ENCODE measurements at places on chromosomes 7 and 10. TPM values are rescaled to one million over a fixed set of nuclear protein-coding genes. Genes with fewer than 3 reads are reported as not detected.

The LRRC18 gene
- total RNA-seq: not detected

The LANCL2 gene
- 20.3 TPM for total RNA-seq

The GNAT3 gene
- not detected for total RNA-seq

The MPP7 gene
- total RNA-seq: not detected

The DGKI gene
- 1.1 TPM for total RNA-seq

DNA sequence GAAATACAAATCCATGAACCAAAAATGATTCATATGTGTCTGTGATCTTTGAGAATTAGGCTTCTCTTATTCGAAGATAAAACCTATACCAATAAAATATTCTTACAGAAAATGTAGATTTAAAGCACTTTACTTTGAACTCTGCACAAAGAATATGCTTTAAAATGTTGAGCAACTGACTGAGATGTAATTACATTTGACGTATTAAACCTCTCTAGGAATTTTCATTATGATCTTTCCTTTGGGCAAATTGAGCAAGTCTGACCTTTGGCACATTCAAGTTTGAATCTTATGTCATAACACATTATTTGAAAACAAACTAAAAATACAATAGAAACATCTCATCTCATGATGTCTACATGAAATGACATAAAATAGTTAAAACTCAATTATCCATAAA is 69.2 kb upstream of the AHR start:
- no peak for DNase-seq

DNA sequence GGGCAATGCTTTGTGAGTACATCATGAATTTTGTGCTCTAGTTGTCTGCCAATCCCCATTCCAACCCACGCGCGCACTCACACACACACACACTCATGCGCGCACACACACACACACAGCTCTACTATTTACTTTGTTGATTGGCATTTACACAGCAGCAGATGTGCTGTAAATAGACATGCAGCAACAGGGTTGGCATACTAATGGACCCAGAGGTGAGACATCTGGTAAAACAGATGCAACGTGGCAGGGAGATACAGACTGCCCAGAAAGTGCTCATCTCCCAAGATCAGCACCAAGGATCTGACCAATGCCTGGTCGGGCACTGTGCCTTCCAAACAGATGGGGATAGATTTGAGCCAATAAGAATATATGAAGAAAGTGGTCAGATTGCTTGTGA is 873.0 kb downstream of the SORCS3 start:
- DNase-seq: no peak

DNA sequence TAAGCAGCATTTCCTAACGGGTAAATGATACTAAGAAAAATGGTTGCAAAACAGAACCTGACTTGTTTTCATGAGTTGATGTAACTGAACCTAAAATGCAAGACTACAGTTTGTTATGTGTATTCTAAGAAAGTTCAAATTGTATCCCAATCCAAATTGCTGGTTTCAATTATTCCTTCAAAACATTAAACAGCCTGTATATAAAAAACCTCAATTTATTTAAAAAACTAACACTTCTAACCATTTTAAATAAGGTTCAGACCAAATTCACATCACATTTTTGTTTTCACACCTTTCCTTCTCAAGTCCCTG is 80.9 kb downstream of the LRRC17 start:
- no peak for DNase-seq

- no peak for DNase-seq
Observed at GRCh38 chr7:116242178-116242577, 31.8 kb downstream of the TES start.

GRCh38 chr10:95741807-95742467 is 14.0 kb upstream of the ENTPD1 start:
- no peak for DNase-seq

- DNase-seq: peak; percentile 60
Observed at GRCh38 chr10:97731346-97732051, 5.4 kb upstream of the ZFYVE27 start.

DNA sequence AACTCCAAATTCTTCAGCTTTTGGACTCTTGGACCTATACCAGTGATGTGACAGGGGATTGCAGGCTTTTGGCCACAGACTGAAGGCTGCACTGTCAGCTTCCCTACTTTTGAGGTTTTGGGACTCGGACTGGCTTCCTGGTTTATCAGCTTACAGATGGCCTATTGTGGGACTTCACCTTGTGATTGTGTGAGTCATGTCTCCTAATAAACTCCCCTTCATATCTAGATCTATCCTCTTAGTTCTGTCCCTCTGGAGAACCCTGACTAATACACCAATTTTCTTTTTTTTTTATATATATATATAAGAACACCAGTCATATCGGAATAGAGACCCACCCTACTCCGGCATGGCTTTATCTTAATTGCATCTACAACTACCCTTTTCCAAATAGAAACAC is 166.8 kb downstream of the ETV1 start:
- DNase-seq: no peak

- peak; percentile 97 for DNase-seq
Observed at GRCh38 chr7:101165075-101165957, at the start of gene VGF. Gene VGF, minus strand, starts transcription at chr7:101165569. Its CDS starts 726 bp downstream, at chr7:101164843.

DNA sequence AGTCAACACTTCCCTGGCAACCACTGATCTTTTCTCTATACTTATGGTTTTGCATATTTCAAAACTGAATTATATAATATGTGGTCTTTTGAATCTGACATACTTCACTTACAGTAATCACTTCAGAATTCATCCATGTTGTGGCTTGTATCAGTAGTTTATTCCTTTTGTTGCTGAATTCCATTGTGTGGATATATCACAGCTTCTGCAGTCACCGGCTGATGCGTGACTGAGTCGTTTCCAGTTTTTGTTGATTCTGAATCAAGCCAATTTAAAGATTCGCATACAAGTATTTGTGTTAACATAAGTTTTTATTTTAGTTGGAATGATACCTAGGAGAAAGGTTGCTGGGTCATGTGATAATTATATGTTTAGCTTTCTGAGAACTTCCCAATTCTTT is 672.5 kb upstream of the ANKRD30A start:
- no peak for DNase-seq

DNA sequence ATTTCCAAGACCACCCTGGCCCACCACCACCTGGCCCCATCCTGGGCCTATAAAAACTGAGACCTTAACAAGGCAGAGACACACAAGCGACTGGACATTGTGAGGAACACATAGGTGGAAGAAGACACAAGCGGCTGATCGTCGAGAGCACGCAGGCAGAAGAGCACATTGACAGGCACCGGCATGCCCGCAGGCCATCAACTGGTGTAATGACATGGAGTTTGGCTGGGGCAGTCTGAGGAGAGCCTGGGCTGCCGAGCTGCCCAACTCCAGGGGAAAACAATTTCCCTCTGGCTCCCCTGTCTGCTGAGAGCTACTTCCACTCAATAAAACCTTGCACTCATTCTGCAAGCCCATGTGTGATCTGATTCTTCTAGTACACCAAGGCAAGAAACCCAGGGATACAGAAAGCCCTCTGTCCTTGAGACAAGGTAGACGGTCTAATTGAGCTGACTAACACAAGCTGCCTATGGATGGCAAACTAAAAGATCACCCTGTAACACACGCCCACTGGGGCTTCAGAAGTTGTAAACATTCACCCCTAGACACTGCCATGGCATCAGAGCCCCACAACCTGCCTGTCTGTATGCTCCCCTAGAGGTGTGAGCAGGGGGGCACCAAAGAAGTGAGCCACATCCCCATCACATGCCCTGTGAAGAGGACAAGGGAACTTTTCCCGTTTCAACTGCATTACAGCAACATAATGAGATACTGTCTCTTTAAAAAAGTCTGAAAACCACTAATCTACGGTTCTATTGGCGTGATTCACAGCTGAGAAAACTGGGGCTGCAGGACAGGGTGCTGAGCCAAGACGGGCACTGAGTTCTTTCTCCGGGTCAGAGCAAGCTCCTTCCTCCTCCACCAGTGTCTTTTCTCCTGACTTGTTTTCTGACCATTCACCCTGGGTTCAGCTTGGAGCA is 18.5 kb upstream of the TNS3 start:
- peak; percentile 79 for DNase-seq

GRCh38 chr7:121376979-121377378 is 19.1 kb downstream of the FAM3C start:
- no peak for DNase-seq

DNA sequence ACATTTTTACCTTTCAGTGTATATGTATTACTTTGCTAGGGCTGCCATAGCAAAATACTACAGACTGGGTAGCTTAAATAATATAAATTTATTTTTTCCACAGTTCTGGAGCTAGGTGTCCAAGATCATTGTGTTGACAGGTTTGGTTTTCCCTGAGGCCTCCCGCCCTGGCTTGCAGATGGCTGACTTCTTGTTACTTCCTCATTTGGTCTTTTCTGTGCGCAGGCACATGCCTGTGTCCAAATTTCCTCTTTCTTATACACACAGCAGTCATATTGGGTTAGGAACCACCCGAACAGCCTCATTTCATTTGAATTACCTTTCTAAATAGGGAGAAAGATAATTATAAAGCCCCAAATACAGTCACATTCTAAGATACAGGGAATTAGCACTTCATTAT is 521.6 kb upstream of the SORCS1 start:
- DNase-seq: no peak

GRCh38 chr7:44226396-44226753 is 25.6 kb downstream of the YKT6 start:
- DNase-seq: no peak
